ENCODE measurements at places on chromosomes 16 and 17.
A peak's percentile ranks its signal among the peaks of the same experiment; 100 is the strongest.

DNA sequence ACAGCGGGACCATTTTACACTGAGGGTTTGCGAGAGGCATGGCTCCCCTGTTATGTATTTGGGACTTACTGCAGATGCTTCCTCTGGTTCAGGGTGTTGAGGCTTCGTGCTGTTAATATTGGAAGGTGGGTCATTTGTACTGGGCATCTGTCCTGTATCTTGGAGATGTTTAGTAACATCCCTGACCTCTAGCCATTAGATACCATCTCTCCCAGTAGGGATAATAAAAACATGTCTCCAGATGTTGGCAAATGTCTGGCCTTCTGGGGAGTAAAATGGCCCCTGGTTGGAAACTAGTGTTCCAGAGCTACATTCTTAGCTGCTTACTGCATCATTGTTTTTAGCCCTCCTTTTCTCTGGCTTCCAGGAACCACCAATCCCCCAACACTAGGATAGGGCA is 388.0 kb downstream of the WWOX start:
- no peak for DNase-seq

DNA sequence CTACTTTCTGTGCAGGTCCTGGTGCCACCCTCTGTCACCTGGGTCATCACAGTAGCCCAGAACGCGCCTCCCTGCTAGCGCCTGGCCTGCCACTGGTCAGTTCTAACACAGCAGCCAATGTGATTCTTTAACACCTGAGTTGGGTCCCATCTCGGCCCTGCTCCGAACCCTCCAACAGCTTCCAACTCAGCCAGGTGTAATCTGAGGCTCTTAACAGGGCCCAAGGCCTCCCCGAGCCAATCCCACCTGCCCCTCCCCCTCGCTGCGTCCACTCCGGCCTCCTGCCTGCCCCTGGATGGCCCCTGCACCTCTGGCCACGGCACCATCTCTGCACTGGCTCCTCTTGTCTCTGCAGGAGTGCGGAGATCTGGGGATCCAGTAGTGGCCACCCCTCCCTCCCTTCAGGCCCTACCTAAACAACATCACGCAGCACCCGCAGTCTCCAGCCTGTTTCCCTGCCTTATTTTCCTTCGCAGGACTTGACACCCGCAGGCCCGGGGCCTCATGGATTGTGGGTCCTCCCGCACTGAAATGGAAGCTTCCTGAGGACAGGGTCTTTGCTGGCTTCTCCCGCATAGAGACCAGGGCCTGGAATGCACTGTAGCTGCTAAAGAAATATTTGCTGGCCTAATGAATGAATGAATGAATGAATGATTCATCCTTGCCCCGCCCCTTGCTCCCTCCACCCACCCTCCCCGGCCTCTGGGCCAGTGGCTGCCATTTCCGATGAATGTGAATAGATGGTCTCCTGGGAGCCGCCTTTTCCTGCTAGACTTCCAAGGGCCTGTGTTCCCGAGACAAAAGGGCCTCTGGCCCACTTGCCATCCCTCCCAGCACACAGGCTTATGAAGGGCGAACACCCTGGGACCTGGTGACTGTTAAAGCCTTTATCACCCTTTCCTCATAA is 174.8 kb upstream of the FOXF1 start:
- no peak for DNase-seq

- DNase-seq = no peak
Observed at GRCh38 chr17:75589919-75590303, 2.3 kb downstream of the MYO15B start.

DNA sequence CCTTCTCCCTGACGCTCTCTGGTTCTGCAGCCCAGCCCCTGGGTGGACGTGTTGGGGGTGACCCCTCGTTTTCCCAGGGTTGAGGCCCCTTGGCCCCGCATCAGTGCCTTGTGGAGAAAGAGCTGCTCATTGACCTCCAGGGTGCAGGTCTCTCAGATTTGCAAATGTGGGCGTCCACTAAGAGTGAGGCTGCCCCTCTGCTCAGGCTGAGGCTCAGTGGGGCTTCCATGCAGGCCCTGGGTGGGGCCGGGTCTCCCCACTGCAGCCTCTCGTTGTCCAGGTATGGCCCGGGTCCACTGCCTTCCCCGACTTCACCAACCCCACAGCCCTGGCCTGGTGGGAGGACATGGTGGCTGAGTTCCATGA is 9.0 kb downstream of the GAA start:
- DNase-seq = no peak

GRCh38 chr16:19382887-19383816 is 34.5 kb upstream of the TMC5 start:
- DNase-seq = no peak

DNA sequence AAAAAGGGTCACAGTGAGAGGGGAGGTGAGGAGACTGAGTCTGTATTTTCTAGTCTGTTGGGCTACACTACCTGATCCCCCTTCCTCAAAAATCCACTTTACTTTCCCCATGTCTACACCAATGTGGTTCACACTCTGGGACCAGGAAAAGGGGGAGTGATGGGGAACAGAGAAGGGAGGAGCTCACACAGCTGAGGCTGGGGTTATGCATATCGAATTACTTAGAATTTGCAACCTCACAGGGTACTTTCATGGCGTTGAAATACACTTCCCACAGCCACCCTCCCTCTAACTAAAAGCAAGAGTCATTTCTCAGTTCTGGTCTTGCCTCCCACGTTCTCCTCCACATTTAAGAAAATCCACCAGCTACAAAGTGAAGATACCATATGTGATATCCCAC is 14.1 kb downstream of the MAPT start:
- DNase-seq = no peak

DNA sequence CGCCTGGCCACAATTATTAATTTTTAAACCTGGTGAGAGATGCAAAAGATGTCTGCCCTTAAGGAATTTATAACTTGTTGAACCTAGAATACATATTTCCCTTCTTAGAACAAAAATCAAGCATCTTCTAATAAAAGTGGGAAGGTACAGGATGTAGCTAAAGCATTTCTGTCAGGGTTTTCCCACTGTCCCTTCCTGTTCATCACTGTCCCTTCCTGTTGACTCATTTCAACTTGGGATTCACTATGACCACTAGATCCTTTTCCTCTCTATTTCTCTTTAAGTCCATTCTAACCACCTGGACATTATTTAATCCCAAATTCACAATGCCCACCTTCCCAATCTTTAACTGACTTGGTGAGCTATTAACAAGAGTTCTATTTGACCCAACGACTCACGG is 33.9 kb upstream of the CDRT4 start:
- DNase-seq = peak; percentile 15

DNA sequence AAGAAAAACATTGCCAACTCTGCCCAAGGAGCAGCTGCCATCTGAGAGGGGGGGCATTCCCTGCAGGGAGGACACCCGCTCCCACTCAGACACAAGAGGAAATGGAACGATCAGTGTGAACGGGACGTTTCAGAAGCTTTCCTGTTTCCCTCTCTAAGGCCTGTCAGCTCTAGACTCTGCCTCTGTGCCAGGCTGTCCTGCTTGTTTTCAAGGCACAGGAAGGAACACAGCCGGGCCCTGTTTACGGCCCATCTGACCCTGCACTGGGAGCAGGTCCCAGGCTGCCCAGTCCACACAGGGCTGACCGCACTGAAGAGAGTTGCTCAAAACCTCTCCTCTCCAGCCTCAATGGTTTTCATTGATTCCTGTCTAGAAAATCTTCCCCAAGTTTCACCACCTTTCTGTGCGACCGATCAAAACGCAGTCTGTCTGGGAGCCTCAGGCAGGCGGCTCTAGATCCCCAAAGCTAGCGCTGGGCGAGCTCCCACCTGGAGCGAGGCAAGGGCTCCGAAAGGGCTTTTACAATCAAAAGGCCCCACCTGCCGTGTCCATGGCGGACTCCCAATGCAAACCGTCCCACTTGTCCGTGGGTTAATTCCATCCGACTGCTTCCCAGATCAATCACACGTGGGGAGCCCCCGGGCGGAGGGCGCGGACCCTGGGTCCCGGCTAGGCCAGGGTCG is 1.5 kb downstream of the PIEZO1 start:
- no peak for DNase-seq

DNA sequence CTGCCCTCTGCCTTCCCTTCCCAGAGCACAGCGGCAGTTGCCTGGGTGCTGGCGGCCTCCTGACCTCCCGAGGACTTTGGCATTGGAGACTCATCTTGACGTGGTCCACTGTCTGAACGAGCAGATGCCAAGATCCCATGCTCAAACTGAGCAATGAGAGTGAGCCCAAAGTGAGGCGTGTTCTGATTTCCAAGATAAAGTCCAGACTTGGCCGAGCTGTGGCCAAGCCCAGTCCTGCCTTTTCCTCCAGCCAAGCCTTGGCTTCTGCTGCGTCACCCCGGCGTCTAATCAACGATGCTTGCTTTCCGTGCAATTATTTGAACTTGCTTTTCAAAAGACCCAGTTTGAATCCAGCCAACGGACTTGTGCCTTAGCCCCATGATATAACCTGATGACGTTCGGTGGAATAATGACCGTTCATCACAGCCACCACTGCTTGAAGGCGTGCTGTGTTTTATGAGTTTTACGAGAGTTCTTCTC is 179.2 kb downstream of the IRF8 start:
- DNase-seq = peak; percentile 29

- DNase-seq = no peak
Observed at GRCh38 chr16:87231911-87232310, 85.3 kb downstream of the C16orf95 start.

DNA sequence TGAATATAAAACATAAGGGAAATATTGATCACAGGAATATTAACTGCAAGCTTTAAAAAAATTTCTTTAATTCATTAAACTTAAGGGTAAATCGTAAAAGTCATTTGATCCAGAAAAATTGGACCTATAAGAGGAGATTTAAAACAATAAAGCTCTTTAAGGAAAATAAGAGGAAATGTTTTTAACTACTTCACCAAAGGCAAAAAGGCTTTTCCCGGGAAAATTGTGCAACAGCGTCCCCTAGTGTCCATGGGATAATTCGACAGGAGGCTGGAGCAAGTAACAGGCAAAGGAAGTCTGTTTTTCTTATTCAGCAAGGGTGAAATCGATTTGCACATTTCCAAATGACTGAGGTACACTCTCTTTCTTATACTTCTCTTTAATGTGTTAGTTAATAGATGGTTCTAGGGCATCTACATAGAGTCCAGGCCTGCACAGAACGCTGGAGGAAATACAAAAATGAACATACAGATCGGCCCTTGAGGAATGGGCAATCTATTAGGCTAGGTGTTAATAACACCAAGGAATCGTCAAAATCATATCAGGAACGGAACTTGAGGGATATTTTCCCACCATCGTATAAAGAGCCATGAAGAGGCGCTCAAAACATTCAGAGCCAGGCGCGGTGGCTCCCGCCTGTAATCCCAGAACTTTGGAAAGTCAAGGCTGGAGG is 61.4 kb downstream of the ZNF18 start:
- DNase-seq = peak; percentile 63

GRCh38 chr17:66676421-66676820 is 158.5 kb upstream of the CACNG5 start:
- DNase-seq = peak; percentile 25

- DNase-seq = peak; percentile 51
Observed at GRCh38 chr17:27879987-27880608, 13.1 kb downstream of the LYRM9 start.

DNA sequence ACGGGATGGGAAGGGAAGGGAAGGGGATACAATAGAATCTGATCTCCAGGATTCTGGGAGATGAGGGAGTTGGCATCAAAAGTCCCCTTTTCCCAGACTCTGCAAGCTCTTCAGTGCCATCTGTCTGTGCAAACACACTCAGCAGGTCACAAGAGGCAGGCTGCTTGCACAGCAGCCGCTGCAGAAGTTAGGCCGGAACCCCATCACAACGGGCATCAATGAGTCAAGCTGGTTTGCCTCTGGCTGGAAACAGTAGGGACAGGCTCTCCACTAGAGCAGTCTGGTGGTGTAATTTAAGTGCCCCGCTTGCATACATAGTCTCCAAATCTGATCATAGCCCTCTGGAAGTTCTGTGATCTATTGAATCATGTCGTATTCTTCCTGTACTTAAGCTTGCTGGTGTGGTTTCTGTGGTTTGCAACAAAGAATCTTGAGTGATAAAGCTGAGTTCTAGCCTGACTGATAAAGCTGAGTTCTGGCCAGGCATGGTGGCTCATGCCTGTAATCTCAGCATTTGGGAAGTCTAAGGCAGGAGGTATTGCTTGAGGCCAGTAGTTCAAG is 33.7 kb upstream of the KDM8 start:
- peak; percentile 57 for DNase-seq

DNA sequence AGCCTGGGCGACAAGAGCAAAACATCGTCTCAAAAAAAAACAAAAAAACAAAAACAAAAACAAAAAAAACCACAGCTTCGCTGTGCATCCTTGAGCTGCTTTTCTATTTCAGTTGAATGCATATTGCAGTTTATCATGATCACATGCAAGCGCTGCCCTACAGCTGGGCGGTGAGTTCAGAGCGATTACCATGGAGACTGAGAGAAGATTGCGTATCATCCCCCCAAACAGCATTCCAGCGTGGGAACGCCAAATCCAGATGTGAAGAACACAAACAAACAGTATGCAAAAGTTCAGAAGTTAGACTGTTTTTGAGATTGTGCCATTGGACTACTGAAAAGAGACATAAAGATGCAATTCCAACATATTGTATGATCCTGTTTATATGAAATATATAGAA is 15.1 kb upstream of the SLC52A1 start:
- DNase-seq = peak; percentile 74

- DNase-seq = no peak
Observed at GRCh38 chr16:86573646-86574508, 4.5 kb upstream of the FOXL1 start.

DNA sequence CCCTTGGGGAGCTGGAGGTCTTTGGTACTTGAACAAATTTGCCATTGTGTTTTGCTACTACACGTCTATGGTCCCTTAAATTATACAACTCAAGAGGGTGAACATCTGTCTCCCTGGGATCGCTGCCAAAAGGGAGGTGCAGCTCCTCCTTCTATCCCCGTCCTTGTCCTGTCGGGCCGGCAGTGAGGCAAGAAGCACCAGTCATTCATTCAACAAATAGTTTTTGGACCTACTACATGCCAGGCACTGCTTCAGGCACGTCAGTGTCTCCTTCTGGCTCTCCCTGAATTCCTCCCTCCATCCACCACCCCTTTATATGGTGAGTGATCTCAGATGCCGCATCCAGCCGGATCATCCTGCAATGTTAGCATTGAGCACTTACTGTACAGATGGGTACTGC is 2.2 kb upstream of the RPL38 start:
- DNase-seq = peak; percentile 80

DNA sequence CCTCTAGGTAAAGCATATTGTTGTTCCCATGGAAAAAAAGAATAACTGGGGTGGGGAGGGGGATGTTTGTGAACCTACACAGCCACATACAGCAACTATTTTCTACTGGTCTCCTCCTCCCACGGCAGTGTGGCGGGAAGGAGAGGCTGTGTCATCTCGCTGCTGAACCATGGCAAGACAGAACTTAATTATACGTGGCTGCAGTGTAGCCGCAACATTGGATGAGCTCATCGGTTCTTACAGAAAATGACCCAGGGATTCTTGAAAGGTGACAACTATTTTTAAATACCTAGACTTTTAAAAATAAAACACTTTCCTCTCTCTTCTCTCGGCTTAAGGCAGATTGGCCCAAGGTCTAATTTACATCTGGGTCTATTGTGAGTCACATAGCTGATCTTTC is 19.8 kb upstream of the TEKT3 start:
- no peak for DNase-seq

GRCh38 chr16:58415003-58415402 is 22.7 kb downstream of the GINS3 start:
- DNase-seq = no peak
